Fibroblast of the aortic adventitia (primary cell): ENCODE measurements at places on chromosomes 3 and 15.

DNA sequence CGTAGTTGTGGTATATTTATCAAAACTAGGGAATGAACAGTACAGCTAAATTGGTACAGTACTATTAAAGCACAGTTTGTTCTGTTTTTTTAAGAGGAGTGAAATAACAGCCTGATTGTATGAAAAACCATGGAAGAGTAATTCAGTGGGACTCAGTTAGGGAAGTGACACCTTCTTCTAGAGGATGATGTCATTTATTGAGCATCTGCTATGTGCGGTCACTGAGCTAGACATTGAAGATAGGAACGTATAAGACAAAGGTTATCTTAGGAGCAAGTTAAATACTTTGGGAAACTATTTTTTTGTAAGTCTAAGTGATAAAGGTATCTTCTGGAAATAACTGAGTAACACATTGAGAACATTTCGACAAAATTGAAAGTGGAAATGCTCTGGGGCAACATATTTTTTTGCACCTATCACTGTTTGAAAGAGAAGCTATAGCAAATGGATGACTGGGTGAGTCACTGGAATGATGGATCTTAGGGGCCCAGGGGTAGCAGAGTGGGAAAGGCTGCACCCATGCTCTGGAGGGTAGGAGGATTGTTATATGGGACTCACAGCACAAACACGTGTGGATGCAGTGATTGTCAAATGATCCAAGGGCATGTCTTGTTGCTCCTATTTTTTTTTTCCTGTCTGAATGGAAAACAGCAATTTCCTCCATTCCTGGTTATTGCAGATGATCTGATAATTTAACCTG, 43.0 kb downstream of the OXNAD1 start:
- no peak for DNase-seq

DNA sequence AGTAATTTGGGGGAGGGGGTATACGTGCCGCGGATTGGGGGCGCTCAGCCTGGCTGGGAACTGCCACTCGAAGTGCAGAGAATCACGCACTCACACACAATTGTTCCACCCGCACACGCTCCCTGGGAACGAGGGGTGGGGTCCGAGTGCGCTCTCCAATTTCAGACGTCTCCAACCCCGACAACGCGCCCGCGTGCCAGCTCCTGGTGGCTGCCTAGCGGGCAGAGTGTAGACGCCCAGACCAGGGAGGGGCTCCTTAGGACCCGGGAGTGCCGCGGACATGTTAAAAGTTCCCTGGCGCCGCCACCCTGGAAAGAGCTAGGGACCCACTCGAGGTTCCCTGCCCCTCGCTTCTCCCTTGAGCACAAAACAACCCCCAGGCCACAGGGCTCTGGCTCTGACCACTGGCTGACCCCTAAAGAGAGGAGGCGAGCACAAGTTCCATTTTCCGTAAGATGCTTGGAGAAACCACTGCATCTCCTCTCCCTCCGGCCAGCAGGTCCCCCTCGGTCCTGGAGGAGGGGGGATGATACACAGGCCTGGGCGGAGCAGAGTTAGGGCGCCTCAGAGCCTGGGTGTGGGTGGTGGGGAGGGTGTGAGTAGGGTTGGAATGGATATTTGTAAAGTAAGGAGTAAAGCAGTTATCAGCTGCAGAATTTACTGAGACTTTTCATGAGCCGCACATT, 894 bp upstream of the ANKRD63 start:
- DNase-seq, result no peak

DNA sequence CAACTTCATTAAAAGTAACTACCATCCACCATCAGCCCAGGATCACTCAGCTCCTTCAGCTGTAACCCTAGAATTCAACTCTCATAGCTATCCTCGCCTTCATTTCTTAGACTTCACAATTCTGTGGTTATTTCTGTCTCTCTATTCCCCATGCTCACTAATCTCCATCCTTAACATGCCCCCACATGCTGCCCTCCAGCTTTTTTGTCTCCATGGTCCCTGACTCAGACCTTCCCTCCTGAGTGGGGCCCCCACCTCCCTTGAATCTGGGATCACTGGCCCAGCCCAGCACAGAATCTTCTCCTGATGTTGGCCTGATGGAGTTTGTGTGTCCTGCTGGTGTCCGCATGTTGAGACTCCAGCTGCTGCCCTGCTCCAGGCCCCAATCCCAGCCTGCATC, 41.7 kb downstream of the CHST14 start:
- no peak for DNase-seq

GRCh38 chr3:17553080-17553479, 189.4 kb downstream of the TBC1D5 start:
- DNase-seq, result peak; percentile 46

DNA sequence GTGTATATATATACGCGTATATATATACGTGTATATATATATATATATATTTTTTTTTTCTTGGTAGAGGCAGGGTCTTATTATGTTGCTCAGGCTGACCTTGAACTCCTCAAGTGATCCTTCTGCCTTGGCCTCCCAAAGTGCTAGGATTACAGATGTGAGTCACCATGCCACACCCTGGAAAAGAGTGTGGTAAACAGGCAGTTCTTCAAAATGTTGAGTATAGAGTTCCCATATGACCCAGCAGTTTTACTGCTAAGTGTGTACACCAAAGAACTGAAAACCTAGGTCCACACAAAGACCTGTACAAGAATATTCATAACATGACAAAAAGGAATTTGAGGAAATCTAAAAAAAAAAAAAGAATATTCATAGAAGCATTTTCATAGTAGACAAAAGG, 71.8 kb upstream of the GCNT3 start:
- peak; percentile 16 for DNase-seq

DNA sequence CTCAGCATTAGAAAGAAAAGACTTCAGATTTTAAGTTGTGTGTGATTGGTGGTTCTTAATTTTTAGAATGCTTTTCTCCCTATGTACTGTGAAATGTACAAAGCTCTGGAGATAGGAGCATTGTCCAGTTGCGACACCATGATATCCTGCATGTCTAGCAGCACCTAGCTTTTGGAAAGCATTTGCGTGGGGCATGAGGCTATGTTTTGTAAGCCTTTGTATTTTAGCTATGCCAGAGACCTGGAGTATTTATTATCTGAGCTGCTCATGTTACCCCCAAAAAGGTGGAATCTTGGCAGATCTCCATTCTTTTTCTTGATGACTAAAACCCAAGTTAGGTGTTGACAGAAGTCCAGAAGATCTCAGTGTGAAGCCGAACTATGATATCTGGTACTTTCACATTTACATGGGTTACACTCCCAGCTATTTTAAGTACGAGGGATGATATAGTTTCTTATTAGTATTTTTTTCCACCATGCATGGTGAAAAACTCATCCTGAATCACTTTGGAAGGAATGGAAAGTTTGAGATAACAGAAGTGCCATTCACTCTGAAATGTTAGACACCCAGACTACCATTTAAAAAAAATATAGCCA, 126.7 kb upstream of the SAMMSON start:
- DNase-seq, result peak; percentile 6

- DNase-seq, result no peak
Measured at GRCh38 chr15:76480267-76480666, 143.7 kb downstream of the ISL2 start.

DNA sequence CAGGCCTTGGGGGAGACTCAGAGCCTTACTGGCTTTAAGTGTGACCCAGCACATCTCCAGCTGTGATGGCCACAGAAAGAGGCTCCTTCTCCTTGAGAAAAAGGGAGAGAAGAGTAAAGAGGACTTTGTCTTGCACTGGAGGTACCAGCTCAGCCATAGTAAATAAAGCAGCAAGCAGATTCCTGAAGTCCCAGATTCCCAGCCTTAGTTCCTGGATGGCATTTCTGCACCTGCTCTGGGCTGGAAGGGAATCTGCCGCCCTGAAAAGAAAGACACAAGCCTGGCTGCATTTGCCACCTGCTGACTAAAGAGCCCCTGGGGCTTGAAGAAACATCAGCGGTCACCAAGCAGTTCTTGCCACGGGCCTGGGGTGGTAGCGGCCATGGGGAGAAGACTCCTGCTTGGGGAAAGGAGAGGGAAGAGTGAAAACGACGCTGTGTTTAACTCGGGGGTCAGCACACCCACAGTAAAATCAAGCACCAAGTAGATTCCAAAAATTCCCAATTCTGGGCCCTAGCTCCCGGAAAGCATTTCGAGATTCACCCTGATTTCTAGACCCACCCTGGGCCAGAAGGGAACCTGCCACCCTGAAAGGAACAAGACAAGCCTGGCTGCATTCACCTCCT, 24.2 kb upstream of the TNK2 start:
- DNase-seq, result no peak

GRCh38 chr15:57298843-57299550, 77.3 kb upstream of the CGNL1 start:
- no peak for DNase-seq

DNA sequence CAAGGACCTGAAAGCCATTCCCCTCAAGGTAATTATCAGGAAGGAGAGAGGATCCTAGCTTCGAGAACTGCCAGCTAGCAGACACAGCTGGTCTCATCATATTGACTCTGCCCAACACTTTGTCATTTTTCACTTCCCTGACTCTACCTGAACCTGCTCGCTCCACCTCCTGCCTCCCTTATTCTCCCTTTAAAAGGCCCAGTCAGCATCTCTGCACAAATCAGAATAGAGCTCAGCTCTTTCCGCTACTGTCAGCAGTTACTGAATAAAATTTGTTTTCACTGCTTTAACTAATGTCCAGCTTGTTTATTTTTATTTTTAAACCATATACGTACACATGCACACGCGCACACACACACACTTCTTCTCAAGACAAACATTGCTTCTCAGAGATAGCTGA, 57.2 kb upstream of the MCF2L2 start:
- DNase-seq, result no peak
